ENCODE measurements at places on chromosomes 4 and X.

DNA sequence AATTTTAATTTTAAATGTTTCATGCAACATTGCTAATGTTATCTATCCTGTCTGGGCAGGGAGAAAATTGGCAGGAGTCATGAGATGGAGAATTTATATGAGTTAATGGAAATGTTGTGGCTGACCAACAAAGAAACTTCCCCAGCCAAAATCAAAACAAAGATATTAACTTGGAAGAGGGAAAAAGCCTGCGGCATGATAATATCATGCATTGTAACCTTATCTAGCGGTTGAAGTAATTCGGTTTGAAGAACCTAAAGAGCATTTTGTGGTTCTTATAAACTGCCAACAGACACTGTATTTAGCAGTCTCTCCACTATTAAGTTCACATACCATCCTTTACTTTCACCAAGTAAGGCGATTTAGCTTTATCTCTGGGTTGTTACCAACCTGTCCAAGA, 42.3 kb downstream of the DKK2 start:
- no peak for DNase-seq

DNA sequence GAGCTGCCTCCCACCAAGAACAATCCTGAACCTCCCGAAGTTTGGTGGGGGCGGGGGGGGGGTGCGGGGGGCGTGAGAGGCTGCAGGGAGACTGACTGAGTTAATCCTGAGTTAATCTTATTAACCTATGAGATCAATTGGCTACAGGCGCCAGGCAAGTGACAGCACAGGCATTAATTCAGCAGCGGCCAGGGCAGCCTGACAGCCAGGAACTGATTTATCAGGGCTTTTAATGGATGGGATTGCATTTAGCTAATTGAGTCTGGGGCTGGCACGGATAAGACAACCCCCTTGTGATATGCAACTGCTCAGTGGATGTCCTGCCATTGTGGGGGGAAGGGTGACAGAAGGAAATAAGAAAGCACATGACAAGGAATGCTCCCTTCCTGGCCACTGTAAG, 16.3 kb downstream of the RTL5 start:
- DNase-seq, result no peak

DNA sequence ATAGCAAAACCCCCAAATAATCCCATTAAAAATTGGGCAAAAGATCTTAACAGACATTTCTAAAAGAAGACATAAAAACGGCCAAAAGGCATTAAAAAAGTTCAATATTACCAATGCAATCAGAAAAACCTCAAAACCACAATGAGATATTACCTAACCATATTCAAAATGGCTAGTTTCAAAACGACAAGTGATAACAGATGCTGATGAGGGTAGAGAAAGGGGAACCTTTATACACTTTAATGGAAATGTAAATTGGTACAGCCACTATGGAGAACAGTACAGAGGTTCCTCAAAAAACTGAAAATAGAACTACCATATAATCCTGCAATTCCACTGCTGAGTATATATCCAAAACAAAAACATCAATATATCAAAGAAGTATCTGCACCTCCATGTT, 6.2 kb downstream of the AADAT start:
- no peak for DNase-seq

DNA sequence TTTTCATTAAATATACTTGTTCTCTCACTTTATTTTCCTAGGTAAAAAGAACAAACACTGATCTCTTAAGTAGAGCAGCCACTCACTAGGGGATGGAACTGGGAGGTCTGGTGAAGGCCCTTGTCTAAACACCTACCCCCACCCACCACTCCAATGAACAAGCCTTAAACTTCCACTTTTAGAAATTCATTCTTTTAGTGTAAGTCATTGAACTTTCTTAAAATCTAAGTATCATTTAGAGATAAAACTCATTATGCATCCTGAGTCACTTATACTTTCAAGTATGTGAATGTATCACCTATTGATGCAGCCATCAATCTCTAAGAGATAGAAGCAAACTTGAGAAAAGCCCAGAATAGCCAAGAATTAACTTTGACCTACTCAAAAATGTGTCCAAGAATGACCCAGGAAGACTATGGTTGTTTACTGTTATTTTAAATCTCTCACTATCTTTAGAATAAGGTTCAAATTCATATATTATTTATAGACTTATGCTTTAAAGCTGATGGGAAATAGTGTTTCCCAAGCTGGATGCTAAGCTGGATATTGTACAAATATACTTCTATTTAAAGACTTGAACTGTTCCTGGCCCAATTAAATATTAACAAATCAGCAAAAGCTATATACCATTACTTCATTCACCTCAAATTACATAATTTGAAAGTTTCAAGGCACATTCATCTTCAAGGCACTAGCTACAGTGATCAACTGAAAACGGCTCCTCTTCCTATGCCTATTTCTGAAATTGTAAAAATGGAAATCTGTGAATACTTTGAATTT, 49.5 kb downstream of the CAMK2D start:
- no peak for DNase-seq

GRCh38 chr4:38752941-38753806, 29.6 kb downstream of the TLR10 start:
- DNase-seq, result peak; percentile 97

GRCh38 chrX:154352466-154352865, 22.0 kb downstream of the FLNA start:
- no peak for DNase-seq

Data from cardiac fibroblast (primary cell).